NCI-H510A treated with DMSO at 0.1 percent for 48 hours (cell line): ENCODE measurements at places on chromosomes 12 and 14.

GRCh38 chr12:131862084-131862441 lies 32.4 kb upstream of the ULK1 start:
- no peak for DNase-seq

GRCh38 chr14:102726191-102726949 lies 50.9 kb upstream of the TRAF3 start:
- DNase-seq = no peak

DNA sequence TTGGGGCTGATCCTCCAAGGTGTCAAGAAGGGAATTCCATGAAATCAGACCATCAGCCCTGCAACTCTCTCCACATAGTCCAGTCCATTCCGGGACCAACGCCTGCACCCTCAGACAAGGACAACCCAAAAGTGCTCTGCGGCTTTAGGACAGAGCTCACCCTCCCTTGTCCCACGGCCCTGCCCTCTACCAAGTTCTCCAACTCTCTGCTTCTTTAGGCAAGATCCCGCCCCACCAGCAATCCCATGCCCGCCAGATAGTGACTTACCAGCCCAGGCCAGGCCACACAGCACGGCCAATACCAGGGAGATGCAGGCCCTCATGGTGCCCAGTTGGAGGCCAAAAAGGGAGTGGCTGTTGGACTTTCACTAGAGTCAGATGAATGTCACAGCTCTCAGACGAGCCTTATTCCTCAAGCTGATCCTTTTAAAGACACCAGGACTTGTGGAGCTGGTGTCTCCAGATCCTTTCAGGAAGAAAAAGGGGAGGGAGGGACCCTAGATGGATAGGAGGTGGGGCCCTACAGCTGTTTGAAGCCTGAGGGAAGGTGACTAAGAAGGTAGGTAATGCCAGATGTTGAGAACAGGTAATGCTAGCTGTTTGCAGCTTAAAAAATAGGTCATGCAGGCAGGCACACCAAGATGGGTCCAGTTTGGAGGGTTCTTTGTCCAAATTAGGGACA lies at the start of gene ENDOU:
Gene ENDOU (minus strand): TSS at position 400 of the 682 bp plus-strand sequence. CDS start 77 bp downstream, at position 323.
- DNase-seq = no peak

DNA sequence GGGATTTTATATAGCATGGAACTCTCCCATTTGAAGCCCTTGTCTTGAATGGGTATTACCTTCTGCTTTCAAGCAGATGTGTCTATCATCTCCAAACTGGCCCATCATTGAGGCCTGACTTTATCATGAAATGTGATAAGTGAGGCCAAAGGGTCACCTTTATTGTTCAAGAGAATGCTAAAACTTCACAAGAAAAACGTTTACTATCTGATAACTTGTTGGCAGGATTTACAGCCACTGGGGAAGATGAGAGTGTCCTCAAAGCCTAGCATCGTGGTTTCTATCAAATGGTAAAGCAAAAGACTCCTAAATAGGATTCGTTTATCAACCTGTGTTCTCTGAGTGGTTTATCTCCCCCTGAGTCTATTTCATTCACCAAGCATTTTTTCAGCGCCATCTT lies 62.0 kb upstream of the CLMN start:
- DNase-seq = no peak

- DNase-seq = no peak
Observed at GRCh38 chr14:64861916-64862315, 17.8 kb downstream of the SPTB start.

DNA sequence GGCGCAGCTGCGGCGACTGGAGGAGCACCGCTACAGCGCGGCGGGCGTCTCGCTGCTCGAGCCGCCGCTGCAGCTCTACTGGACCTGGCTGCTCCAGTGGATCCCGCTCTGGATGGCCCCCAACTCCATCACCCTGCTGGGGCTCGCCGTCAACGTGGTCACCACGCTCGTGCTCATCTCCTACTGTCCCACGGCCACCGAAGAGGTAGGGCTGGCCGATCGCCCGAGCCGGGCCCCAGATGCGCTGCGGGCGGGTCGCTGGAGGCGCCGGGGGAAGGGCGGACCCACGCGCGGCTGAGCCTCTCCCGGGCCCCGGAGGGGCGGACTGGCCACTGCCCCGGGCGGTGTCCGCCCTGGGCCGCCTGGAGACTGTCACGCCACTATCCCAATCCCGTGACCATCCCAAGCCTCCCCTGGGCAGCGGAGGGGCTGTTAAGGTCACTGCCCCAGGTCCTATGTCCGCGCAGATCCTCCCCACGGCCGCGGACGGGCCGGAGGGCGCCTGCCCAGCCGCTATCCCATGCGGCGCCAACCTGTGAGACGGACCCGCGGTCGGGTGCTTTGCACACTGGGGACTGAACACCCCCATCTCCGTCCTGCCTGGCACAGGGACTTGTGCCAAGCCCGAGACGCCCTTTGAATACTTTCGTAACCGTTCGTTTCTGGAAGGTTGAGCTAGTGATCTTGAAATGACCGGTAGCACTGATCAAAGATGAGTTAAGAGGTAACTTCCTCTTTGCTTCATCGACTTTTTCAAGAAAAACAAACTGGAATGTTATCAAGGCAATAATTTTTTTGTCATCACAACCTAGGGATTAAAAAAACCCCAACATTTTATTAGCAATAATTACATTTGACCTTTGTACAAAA lies 725 bp downstream of the CHPT1 start:
- DNase-seq = no peak

- DNase-seq = no peak
Observed at GRCh38 chr12:62647586-62647985, 181.0 kb downstream of the MON2 start.

- DNase-seq = no peak
Observed at GRCh38 chr12:78540606-78541336, 323.8 kb upstream of the SYT1 start.
